Stimulated activated CD8-positive, alpha-beta memory T cell treated with anti-CD3 and anti-CD28 coated beads, Interleukin-15, amount 100 ng/mL, for 24 hours (primary cell): ENCODE measurements at places on chromosomes 4 and X.

GRCh38 chr4:131644619-131645018 is 1504.5 kb upstream of the PCDH10 start:
- DNase-seq: no peak

DNA sequence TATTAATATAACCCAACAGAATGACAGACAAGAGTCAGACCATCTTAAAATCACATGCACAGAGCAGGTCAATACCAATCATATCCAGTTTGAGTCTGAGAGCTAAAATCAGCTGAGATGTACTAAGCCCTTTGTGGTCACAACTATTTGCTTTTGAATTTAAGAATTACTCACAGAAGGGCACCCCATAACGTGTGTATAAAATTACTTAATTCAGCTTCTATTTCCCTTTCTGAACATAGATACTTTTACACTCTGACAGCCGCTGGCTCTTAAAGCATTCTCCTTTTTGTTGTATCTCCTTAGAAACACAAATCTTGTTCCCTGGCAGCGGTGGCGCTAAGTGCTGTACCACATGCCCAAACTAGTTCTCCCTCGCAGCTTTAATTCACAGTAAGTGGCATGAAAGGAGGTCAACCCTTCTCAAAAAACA is 14.8 kb upstream of the PPARGC1A start:
- DNase-seq: no peak

- no peak for DNase-seq
These were observed 147.5 kb upstream of the FAM241A start for GRCh38 chr4:111997785-111998184.

DNA sequence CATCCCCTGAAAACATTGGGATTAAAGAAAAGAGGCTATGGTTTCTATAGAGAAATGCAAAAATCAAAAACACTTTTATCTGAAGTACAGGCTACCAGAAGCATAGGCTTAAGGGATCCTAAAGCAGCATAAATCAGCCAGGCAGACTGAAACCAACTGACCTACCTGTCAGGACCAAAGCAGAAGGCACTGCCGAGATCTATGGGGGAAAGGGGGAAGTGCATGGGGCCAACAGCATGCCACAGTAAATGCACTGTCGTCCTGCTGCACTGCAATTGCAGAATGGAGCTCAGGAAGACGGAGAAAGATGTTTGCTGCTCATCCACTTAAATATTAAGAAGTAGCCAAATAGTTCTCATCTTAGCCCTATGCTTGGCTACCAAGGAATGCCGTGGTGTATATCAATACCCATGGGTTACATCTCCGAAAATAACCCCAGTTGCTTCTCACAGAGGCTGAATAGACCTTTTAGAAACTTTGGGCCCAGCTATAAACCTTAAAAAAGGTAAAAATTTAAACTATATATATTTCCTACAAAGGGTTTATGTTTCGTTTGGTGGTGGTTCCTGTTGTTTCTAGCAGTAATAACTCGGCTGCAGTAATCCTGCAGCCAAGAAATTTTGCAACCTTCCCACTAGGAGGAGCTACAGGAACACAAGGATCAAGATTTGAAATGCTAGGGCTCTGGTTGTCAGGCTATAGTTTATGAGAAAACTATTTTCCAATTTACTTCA is 312.2 kb upstream of the DIAPH2 start:
- no peak for DNase-seq

DNA sequence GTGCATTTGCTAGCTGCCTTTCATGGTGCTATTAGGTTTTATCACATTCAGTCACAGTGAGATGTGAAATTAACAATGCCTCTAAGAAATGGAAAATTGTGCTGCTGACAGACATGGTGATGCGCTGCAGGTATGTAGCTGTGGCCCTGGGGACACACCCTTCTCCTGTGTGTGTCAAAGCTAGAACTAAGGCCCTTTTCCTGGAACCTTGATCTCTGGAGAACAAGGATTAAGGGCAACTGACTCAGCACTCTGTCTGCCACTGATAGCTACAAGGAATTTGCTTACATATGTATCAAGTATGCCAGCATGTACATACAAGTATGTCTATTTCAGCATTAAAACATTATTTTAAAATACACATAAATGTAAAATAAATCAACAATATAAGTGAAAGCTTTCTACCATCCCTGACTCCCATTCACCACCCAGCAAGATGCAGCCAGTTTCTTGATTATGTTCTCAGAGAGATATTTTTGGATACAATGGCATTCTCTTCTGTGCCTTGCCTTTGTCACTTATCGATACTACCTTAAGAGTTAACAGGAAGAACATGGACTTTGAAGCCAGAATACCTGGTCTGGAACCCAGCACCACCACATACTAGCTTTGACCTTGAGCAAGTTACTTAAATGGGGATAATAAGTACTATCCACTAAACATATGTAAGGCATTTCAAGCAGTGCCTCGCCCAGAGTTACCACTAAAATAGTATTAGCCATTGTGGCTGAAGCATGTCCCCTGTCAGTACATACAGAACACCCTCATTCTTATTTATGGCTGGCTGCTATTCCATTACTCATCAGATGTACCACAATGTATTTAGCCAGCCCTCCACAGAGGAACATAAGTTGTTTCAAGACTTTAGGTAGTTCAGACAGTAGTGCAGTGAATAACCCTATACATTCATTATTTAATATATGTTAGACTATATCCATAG is 68.5 kb downstream of the NPNT start:
- DNase-seq: no peak

DNA sequence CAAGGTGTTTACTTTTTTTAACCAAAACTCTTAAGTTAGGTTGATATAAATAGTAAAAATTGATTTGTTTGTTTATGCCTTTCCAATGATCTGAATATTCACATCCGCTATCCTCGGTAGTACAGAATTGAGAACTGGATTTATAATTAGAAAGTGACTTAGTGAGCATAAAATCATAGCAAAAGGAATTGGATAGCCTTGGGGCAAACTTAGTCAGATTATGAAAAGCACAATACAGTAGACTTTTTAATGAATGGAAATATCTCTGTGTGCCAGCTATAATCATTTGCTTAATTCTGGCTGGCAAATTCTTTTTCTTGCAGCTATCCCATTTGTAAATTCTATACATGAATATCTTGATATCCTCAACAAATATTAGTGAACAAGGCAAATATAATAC is 713.5 kb downstream of the ADGRL3 start:
- DNase-seq: no peak

DNA sequence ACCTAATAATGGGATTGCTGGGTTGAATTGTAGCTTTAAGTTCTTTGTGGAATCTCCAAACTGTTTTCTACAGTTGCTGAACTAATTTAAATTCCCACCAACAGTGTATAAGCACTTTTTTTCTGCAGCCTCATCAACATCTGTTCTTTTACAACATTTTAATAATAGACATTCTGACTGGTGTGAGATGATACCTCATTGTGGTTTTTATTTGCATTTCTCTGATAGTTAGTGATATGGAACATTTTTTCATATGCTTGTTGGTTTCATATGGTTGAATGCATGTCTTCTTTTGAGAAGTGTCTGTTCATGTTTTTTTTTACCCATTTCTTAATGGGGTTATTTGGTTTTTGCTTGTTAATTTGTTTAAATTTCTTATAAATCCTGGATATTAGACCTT is 1718.9 kb downstream of the C4orf33 start:
- no peak for DNase-seq
